Head of caudate nucleus (tissue), 42 donors: ENCODE measurements at places on chromosomes 13 and 19.

GRCh38 chr19:732148-733069, 18.5 kb upstream of the MISP start:
- no peak for DNase-seq

- no peak for DNase-seq
Observed at GRCh38 chr13:30753030-30753616, 17.8 kb downstream of the ALOX5AP start.

DNA sequence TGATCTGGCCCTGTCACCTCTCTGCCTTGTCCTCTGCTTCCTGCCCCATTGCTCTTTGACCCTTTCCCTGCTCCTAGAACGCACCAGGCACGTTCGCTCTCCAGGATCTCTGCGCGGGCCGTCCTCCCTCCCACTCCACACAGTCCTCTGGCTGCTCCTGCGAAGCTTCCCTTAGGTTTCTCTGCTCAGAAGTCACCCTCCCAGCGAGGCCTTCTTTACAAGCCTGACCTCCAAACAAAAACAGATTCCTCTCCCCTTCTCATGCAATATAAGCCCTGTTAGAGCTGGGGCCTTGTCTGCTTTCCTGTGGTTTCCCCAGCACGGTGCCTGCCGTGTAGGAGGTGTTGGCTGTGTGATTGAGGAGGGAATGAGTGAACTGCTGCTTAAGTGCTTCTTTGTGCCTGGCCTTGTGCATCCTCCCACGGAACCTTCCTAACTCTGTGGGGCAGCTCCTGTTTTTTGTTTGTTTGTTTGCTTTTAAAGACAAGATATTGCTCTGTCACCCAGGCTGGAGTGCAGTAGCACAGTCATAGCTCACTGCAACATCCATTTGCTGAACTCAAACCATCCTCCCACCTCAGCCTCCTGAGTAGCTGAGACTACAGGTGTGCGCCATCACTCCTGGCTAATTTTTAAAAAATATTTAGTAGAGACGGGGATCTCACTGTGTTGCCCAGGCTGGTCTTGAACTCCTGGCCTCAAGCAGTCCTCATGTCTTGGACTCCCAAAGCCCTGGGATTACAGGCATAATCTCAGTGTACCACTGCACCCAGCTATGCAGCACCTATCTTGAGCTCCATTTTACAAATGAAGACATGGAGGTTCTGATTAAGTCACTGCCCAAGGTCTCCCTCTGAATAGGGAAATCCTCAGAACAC, 82.0 kb downstream of the SIPA1L3 start:
- DNase-seq = no peak

DNA sequence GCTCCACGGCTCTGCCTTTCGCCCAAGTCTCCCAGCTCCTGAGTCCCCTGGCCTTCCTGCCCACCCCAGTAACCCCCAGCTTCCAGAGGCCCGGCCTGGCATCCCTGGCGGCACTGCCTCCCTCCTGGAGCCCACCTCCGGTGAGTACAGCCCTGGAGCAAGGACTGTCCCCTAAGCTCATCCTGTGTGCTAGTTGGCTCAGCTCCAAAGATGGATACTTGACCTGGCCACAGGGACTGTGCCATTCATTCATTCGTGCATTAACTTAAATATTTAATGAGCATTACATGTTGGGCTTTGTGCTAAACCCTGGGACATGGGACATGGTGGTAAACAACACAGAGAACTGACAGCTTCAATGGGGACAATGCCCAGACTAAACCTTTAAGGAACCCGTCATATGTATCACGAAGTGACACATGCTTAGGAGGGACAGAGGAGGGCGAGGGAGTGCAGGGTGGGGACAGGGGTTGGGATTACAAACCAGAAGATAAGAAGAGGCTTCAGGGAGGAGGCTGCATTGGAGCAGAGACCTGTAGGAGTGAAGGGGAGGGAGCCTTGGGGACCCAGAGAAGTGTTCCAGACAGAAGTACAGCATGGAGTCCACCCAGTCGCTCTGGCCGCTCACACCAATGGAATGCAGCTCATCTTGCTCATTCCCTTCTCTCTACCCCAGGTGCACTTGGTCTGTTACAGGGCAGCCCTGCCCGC, 6.9 kb upstream of the OVOL3 start:
- no peak for DNase-seq

- no peak for DNase-seq
Observed at GRCh38 chr19:13078897-13079541, 23.6 kb downstream of the LYL1 start.

DNA sequence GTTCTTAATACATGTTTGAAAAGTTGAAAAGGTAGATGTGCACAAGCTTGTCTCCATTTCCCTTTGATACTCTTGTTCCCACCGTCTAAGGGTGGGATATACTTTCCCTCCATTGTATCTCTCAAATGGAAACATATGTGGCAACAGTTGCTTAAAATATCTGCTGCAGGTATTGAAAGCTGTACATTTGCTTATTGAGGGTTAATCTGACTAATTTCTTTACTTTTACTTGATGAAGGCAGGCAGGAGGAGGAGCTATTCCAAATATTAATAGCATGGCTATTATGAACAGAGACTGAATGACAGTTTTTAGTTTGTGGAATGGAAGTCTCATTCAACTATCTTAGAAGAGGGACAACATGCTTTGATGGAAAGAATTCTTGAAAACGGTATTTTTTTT, 103.8 kb downstream of the SLC10A2 start:
- no peak for DNase-seq

DNA sequence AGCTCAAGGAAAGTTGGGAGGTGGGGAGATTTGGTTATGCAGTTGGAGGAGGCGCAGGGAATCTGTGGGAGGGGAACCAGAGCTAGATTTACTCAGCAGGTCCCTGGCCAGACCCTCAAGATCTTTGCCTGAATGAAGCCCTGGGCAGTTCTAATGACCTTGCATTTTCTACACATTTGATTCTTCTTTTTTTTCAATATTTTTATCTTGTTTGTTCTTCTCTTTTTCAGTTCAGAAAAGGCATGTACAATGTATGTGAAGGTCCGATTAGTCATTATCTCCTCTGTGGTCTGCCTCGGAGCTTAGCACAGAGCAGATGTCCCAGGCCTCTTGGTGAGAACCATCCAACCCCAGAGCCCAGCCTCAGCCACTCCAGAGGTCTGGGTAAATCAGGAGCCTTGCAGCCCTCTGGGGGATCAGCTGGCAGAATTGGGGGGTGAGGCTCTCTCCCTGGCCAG, 24.2 kb downstream of the SERP2 start:
- no peak for DNase-seq

DNA sequence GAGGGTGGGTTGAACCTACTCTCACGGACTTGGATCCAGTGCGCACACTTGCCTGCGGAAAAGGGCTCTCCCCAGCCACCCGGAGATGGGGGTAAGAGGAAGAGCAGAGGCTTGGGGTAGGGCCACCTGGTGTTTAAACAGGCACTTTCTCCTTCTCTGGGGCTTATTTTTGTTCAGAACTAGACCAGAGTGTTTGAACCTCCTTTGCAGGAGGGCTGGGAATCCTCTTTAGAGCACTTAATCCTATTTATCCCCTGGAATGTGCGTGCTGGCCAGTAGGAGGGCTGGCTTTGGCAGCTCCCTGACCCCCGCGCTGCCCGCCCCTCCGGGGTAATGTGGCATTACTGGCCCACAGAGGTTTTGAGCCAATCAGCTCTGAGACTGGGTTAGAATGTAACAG, 2.0 kb downstream of the RGS9BP start:
- DNase-seq = no peak

- DNase-seq = peak; percentile 51
Observed at GRCh38 chr19:18057557-18057956, 29.2 kb downstream of the IL12RB1 start.

GRCh38 chr19:29516821-29517395, 8.9 kb upstream of the VSTM2B start:
- DNase-seq = peak; percentile 2

DNA sequence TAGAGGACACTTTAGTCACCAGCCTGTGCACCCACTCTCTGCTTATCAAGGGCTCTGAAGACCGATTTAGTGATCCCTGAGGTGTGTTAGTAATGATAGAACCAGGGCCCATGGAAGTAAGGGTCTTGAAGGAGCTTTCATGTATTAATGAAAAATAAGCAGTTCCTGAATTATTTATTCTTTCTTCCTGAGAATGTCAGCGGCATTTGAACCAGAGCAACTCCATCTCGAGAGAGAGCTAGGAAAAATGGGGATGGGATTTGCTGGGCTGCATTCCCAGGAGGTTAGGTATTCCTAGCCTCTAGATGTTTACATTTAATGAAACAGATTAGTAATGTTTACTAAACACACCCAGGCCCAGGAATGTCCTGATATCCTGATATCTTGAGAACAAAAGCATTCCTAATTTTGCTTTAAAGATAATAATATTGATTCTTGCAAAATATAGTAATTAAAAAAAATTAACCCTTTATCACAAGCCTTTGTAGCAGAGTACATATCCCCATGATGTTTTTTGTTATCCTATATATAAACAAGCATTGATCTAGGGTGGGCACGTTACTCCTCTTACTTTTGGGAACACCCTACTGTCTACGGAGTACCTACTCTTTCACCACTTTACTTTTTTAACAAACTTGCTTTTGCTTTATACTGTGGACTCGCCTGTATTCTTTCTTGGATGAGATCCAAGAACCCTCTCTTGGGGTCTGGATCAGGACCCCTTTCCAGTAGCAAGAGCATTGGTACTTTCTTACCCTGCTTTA, 63.1 kb downstream of the COG3 start:
- DNase-seq = no peak

DNA sequence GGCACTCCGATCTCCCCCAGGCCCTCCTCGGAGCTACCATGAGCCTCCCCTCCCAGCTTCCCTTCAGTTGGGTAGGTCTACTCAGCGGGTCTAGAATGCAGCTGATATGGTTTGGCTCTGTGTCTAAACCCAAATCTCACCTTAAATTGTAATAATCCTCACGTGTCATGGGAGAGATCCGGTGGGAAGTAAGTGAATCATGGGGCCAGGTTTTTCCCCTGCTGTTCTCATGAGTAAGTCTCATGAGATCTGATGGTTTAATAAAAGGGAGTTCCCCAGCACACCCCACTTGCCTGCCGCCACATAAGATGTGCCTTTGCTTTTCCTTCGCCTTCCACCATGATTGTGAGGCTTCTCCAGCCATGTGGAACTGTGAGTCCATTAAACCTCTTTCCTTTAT, 14.5 kb upstream of the DOCK9 start:
- no peak for DNase-seq

GRCh38 chr19:37855098-37855497, 51.3 kb downstream of the WDR87 start:
- peak; percentile 77 for DNase-seq

- no peak for DNase-seq
Observed at GRCh38 chr13:51257187-51257586, 35.0 kb downstream of the FAM124A start.

- no peak for DNase-seq
Observed at GRCh38 chr13:79749984-79750551, 269.1 kb downstream of the NDFIP2 start.

- no peak for DNase-seq
Observed at GRCh38 chr13:44768239-44768638, 192.1 kb upstream of the TSC22D1 start.

DNA sequence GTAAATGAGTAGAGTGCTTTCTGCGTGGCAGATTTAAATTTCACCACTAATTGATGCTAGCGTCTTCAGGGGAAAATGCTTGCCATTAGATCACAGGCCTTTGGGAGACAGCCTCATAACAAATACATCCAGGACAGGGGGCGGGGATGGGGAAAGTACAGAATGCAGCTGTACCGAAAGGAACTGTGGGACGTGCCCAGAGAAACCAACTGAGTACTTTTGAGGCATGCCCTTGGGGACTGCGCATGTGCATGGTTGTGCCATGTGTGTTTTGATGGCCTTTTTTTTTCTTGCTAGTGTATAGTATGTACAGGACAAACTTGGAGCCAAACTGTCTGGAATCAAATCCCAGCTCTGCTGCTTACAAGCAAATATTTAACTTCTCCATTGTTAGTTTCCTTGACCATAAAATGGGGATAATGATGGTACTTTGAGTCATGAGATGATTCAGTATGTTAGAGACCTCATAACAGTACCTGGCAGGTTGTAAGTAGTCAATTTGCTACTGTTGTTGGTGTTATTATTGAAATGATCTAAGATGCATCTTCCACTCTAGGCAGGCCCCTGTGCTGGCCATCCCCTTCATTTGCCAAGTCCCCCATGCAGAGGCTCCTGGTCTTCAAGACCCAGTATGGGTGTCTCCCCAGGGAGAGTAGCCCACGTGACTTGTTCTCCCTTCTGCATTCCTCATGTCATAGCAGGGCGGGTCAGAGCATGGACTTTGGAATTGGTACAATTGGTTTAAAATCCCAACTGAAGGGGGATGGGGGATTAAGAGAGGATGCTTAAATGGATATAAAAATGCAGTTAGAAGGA, 68.3 kb upstream of the NPAS1 start:
- DNase-seq = no peak

DNA sequence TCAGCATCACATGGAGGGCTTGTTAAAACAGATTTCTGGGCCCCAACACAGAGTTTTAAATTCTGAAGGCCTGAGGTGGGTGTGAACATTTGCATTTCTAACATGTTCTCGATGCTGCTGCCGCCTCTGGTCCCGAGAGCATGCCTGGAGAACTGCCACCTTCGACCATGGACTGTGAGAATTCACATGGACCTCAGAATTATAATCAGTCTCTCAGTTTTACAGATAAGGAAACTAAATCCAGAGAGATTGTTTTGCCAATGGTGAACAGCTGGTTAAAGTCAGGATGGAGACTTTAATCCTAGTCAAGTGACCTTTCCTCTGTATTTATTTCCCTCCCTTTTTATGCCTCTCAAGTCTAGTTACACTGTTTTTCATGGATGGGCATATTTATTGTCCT, 14.7 kb downstream of the ALOX5AP start:
- no peak for DNase-seq

- DNase-seq = no peak
Observed at GRCh38 chr13:38086721-38087120, 217.1 kb upstream of the TRPC4 start.

GRCh38 chr13:111461445-111462149, 141.2 kb downstream of the TEX29 start:
- DNase-seq = no peak

- no peak for DNase-seq
Observed at GRCh38 chr19:11950312-11950711, 14.5 kb upstream of the ZNF763 start.

DNA sequence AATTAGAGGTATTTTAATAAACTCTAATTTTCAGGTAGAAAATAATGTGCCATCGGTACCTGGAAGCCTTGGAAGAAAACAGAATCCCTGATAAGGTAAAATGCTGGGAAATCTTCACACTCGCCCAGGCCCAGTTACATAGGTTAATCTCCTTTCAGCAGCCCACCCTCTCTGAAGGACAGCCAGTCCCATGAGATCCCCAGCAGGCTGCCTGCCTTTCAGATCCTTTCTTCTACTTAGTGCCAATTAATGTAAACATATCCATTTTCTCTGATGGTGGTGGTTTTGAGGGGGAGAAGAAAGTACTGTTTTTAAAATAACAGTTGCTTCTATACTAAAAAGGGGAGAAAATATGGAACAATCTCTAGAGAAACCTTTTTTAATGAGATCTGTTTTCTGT, 12.2 kb downstream of the SMAD9 start:
- DNase-seq = no peak
